HCT116 (cell line): ENCODE measurements at places on chromosomes 6 and 20.
A peak's percentile ranks its signal among the peaks of the same experiment; 100 is the strongest.

GRCh38 chr6:11007715-11008608 is 36.1 kb downstream of the ELOVL2 start:
- H3K36me3 ChIP-seq, result no peaks in the 10 kb centered on the region
- peak; percentile 26 for DNase-seq
- no peak overlapping the region for H3K4me3 ChIP-seq
- H3K27me3 ChIP-seq, result no peaks in the 10 kb centered on the region
- H3K4me1 ChIP-seq, result peaks cover 44% of the 10 kb centered on the region

DNA sequence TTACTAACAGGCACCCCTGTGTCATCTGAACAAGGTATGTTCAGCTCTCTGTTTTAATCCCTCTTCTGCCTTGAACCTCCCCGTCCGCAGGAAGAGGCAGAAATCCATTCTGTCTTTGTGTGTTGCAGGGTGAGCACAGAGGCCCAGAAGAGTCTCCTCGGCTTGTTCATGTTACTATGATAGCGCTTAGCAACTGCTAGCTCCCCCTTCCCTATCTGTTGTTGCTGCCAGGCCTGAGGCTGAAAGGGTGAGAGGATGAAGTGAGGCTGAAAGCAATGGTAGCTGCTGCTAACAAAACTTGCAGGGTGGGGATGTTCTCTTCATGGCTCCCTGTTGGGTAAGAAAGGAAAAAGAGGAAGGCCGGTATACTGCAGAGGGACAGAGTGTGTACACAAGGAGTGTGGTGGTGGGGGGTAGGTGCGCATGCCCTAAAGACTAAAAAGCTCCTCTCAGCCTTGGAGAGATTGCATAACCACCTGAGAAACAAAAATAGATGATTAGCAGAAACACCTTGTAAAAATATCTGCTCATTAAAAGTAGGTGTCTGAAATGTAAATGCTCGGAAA is 55.2 kb upstream of the CITED2 start:
- DNase-seq, result no peak
- H3K4me3 ChIP-seq, result no peak overlapping the region
- H3K4me1 ChIP-seq, result no peaks in the 10 kb centered on the region
- no peak overlapping the region for H3K27ac ChIP-seq

GRCh38 chr6:114534813-114535212 is 192.0 kb upstream of the HS3ST5 start:
- no peak overlapping the region for H3K27ac ChIP-seq
- H3K4me1 ChIP-seq, result no peaks in the 10 kb centered on the region
- no peak for DNase-seq
- no peaks in the 10 kb centered on the region for H3K36me3 ChIP-seq
- H3K27me3 ChIP-seq, result no peaks in the 10 kb centered on the region

GRCh38 chr6:150697515-150697914 is 97.8 kb downstream of the PLEKHG1 start:
- no peak overlapping the region for H3K4me3 ChIP-seq
- no peak overlapping the region for H3K27ac ChIP-seq
- no peak for DNase-seq
- no peaks in the 10 kb centered on the region for H3K36me3 ChIP-seq

- peaks cover 39% of the 10 kb centered on the region for H3K4me1 ChIP-seq
- H3K36me3 ChIP-seq, result no peaks in the 10 kb centered on the region
- no peaks in the 10 kb centered on the region for H3K27me3 ChIP-seq
- H3K27ac ChIP-seq, result no peak overlapping the region
- DNase-seq, result peak; percentile 60
- H3K4me3 ChIP-seq, result peak overlapping the region; percentile 61
Measured at GRCh38 chr6:43454696-43455530, 435 bp downstream of the DLK2 start.

GRCh38 chr6:147974376-147974775 is 368.3 kb upstream of the SASH1 start:
- H3K27ac ChIP-seq, result no peak overlapping the region
- no peaks in the 10 kb centered on the region for H3K36me3 ChIP-seq
- no peak for DNase-seq
- no peaks in the 10 kb centered on the region for H3K4me1 ChIP-seq

GRCh38 chr6:148565321-148565926 is 181.4 kb upstream of the UST start:
- no peaks in the 10 kb centered on the region for H3K36me3 ChIP-seq
- no peak overlapping the region for H3K27ac ChIP-seq
- DNase-seq, result no peak

- H3K27ac ChIP-seq, result no peak overlapping the region
- H3K27me3 ChIP-seq, result no peaks in the 10 kb centered on the region
- H3K4me1 ChIP-seq, result peaks cover 3% of the 10 kb centered on the region; the same call in 1 of the 2 replicates
- DNase-seq, result no peak
- H3K36me3 ChIP-seq, result no peaks in the 10 kb centered on the region
- no peak overlapping the region for H3K4me3 ChIP-seq
Measured at GRCh38 chr6:15658181-15658744, 4.6 kb downstream of the DTNBP1 start.

DNA sequence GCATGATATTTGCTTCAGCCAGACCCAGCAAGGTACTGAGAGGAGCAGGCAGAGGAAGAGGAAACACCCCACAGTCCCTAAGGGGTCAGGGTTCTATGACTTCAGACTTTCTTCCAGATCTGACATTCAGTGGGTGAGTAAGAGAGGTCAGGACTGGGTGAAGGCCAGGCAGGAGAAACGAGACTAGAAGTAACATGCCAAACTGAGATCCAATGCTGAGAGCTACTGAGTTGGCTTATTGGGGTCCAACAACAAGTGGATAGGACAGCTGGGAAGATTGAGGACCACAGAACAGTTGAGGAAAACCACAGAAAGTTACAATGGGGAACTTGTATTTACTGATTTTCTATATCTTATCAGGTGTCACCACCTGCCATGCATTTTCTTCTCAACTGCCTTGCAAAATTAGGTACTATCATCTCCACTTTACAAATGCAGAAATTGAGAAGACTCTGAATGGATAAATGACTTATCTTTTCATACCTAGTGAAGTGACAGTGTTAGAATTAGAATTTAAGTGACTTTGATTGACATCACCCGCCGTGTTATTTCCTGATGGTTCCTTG is 43.8 kb upstream of the HIVEP1 start:
- H3K4me1 ChIP-seq, result no peaks in the 10 kb centered on the region
- no peak for DNase-seq
- H3K27ac ChIP-seq, result no peak overlapping the region

GRCh38 chr6:24004062-24004461 is 122.0 kb upstream of the NRSN1 start:
- H3K4me3 ChIP-seq, result no peak overlapping the region
- no peaks in the 10 kb centered on the region for H3K4me1 ChIP-seq
- H3K27me3 ChIP-seq, result no peaks in the 10 kb centered on the region
- no peak overlapping the region for H3K27ac ChIP-seq
- no peaks in the 10 kb centered on the region for H3K36me3 ChIP-seq
- DNase-seq, result no peak

DNA sequence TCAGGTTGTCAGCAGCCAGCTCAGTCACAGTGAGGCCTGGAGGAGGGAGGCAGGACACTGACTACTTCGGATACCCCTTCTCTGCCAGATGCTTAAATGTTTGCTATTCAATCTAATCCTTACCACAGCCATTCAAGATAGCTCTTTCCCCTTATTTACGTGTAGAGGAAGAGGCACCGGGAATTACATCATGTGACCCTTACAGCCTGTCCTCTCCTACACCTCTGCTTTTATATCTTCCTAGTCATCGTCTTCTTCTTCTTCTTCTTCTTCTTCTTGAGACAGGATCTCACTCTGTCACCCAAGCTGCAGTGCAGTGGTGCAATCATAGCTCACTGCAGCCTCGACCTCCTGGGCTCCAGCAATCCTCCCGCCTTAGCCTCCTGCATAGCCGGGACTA is 148.1 kb upstream of the NEDD9 start:
- H3K4me3 ChIP-seq, result no peak overlapping the region
- H3K36me3 ChIP-seq, result no peaks in the 10 kb centered on the region
- peaks cover 7% of the 10 kb centered on the region; the same call in 1 of the 2 replicates for H3K27me3 ChIP-seq
- no peak for DNase-seq
- H3K4me1 ChIP-seq, result no peaks in the 10 kb centered on the region
- no peak overlapping the region for H3K27ac ChIP-seq

DNA sequence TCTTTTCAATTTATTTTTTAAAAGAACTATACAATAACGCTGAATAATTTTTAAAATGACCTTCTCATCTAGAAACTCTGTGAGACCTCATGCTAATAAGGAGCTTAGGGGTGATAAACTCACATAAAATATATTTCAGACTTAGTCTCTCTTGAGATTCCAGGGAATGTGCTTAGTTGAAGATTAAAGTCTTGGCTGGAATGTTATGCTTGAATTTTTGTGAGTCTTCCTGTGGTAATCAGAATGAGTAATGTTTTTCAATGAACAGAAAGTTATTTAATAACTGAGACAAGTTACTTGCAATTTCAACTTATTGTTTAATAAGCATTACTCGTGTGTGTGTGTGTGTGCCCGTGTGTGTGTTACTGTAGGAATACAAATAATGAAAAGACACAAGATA is 379.9 kb upstream of the EPHA7 start:
- no peak overlapping the region for H3K27ac ChIP-seq
- no peak for DNase-seq
- H3K4me1 ChIP-seq, result no peaks in the 10 kb centered on the region
- H3K4me3 ChIP-seq, result no peak overlapping the region
- no peaks in the 10 kb centered on the region for H3K27me3 ChIP-seq

- H3K4me3 ChIP-seq, result no peak overlapping the region
- no peaks in the 10 kb centered on the region for H3K4me1 ChIP-seq
- H3K27ac ChIP-seq, result no peak overlapping the region
Measured at GRCh38 chr6:114108119-114109002, 137.4 kb upstream of the HDAC2 start.

GRCh38 chr6:139778688-139779087 is 404.2 kb upstream of the CITED2 start:
- H3K4me1 ChIP-seq, result no peaks in the 10 kb centered on the region
- no peaks in the 10 kb centered on the region for H3K36me3 ChIP-seq
- no peaks in the 10 kb centered on the region for H3K27me3 ChIP-seq

- H3K27ac ChIP-seq, result no peak overlapping the region
- no peak for DNase-seq
- H3K36me3 ChIP-seq, result no peaks in the 10 kb centered on the region
- H3K4me3 ChIP-seq, result no peak overlapping the region
Measured at GRCh38 chr6:73182021-73182607, 43.2 kb downstream of the KHDC1L start.

DNA sequence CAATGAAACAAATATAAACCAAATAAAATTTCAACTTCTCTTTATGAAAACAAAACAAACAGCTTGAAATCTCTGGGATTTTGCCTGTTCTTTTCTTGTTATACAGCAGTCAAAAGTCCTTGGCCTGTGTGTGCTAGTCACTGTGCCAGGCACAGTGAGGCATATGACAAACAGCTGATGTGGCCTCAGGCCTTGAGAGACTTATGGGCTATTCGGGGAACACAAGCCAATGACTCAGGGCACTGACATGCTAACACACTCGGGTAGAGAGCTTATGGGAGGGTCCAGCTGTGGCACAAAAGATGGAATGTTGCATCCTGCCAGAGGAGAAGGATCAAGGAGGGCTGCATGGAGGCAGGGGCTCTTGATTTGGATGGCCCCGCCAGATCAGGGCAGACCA is 95.4 kb upstream of the NKX2-2 start:
- H3K4me3 ChIP-seq, result no peak overlapping the region
- no peaks in the 10 kb centered on the region for H3K4me1 ChIP-seq
- no peaks in the 10 kb centered on the region for H3K27me3 ChIP-seq
- no peaks in the 10 kb centered on the region for H3K36me3 ChIP-seq
- no peak overlapping the region for H3K27ac ChIP-seq
- no peak for DNase-seq

DNA sequence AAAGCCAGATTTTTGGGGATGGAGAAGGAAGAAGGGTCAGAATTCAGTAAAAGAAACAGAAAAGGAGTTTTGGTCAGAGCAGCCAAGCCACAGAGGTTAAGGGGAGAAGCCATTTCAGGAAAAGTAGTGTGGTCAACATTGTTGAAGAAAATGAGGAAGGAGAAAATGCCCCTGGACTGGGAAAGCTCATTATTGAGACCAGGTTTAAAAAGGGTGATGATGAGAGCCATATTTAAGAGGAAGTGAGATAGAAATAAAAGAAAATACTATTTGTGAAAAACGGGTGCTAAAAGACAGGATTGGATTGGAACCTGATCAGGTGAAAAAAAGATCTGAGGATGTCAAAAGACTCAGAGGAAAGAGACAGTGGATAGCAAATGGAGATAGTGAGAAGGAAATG is 75.8 kb downstream of the CEP162 start:
- H3K27me3 ChIP-seq, result no peaks in the 10 kb centered on the region
- H3K27ac ChIP-seq, result no peak overlapping the region
- no peak overlapping the region for H3K4me3 ChIP-seq
- no peaks in the 10 kb centered on the region for H3K36me3 ChIP-seq

DNA sequence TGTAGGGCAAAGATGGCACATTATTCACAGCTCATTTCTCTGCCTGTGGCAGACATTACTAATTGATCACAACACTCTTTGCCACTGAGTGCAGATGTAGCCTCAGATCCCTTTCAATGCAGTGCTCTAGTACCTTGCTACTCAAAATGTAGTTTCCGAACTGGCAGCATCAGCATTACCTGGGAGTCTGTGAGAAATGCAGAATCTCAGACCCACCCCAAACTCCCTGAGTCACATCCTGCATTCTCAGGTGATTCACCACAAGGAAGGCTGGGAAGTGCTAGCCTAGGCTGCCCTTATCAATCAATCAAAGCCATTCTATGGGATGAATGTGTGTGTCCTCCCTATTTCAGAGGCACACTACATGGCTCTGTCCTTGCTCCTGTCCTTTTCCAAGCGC is 58.5 kb downstream of the PCNA start:
- H3K4me3 ChIP-seq, result peak overlapping the region; percentile 36
- no peaks in the 10 kb centered on the region for H3K36me3 ChIP-seq
- peak; percentile 89 for DNase-seq
- no peaks in the 10 kb centered on the region for H3K27me3 ChIP-seq
- H3K27ac ChIP-seq, result peak overlapping the region; percentile 61

DNA sequence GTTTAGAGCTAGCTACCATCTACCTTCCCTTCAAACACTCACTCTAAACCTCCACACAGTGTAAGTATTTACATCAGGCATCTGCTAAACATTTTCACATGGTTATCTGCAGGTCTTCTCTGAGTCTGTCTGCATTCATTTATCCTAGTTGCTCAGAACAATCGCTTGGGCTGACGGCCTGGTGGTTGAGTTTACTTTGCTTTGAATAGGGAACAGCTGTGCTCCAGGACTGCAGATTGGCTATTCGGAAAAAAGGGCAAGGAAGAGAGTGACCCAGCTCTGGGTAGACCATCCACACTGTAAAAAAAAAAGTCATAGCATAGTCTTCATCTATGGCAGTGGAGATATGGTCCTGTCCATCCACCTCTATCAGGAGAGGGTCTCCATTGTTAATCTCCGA is 115.3 kb upstream of the ESR1 start:
- no peaks in the 10 kb centered on the region for H3K4me1 ChIP-seq
- H3K27ac ChIP-seq, result no peak overlapping the region
- H3K27me3 ChIP-seq, result no peaks in the 10 kb centered on the region
- no peaks in the 10 kb centered on the region for H3K36me3 ChIP-seq

DNA sequence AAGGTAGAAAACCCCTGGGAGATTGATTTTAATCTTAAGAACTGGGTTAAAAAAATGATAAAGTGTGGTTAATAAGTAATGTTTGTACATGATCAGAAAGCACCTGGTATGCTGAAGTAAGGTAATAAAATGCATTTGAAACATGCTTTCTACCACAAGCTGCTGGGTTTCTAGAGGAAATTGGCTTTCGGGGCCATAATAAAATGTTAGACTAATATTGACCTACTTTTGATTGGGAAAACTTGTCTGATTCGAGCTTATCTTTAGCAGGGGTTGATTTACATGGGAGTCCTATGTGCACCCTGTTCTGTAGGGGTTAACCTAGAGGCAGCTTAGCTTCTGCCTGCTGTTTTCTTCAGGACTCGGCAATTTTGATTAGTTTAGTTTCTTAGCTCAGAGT is 50.5 kb downstream of the CRYBG1 start:
- no peak for DNase-seq
- H3K27me3 ChIP-seq, result no peaks in the 10 kb centered on the region
- no peak overlapping the region for H3K4me3 ChIP-seq
- no peaks in the 10 kb centered on the region for H3K4me1 ChIP-seq
- no peaks in the 10 kb centered on the region for H3K36me3 ChIP-seq
